Aortic smooth muscle cell (primary cell): ENCODE measurements at places on chromosomes 11 and 22. TPM values are rescaled to one million over a fixed set of nuclear protein-coding genes. Genes with fewer than 3 reads are reported as not detected.

The CCDC73 gene
- total RNA-seq: not detected in 2 replicates

The APOBEC3C gene
- total RNA-seq: 8.3 and 12.8 TPM in 2 replicates

The OLFML1 gene
- 14.7 and 15.2 TPM in 2 replicates for total RNA-seq

The APOL4 gene
- 0.13 and 0.37 TPM in 2 replicates for total RNA-seq

The PLCB3 gene
- 53.6 and 68.6 TPM in 2 replicates for total RNA-seq

The PGA5 gene
- 0.13 TPM in 1 of 2 replicates, not detected in the other for total RNA-seq

The CLTCL1 gene
- 3.7 and 5.1 TPM in 2 replicates for total RNA-seq

The CAPN1 gene
- 88.9 and 117 TPM in 2 replicates for total RNA-seq

The MUC2 gene
- not detected in 2 replicates for total RNA-seq

The NEFH gene
- 0.25 and 0.26 TPM in 2 replicates for total RNA-seq

The MYOD1 gene
- total RNA-seq: not detected in 2 replicates

The ARHGAP8 gene
- total RNA-seq: not detected in 2 replicates

The NNMT gene
- total RNA-seq: 311 and 473 TPM in 2 replicates

The TRIM21 gene
- total RNA-seq: 17.7 and 18.8 TPM in 2 replicates

The CTTN gene
- 502 and 529 TPM in 2 replicates for total RNA-seq

The CHST1 gene
- total RNA-seq: 1.1 and 1.2 TPM in 2 replicates

The MMP3 gene
- total RNA-seq: under 0.01 and 0.06 TPM in 2 replicates

The CREB3L1 gene
- 13.9 and 17.0 TPM in 2 replicates for total RNA-seq

The GAL3ST3 gene
- not detected in 2 replicates for total RNA-seq

The PHLDA2 gene
- total RNA-seq: 5.7 and 12.6 TPM in 2 replicates

The FKBP2 gene
- 92.3 and 132 TPM in 2 replicates for total RNA-seq

The ROBO4 gene
- 1.9 and 3.6 TPM in 2 replicates for total RNA-seq

The USP2 gene
- total RNA-seq: 0.06 and 0.13 TPM in 2 replicates

The KCNJ1 gene
- total RNA-seq: 0.06 TPM in 1 of 2 replicates, not detected in the other

The FXYD6 gene
- 0.19 TPM in 1 of 2 replicates, not detected in the other for total RNA-seq

The MUC15 gene
- not detected in 2 replicates for total RNA-seq

The KCNK4 gene
- total RNA-seq: not detected in 2 replicates

The DDI1 gene
- total RNA-seq: not detected in 2 replicates

The ZP1 gene
- total RNA-seq: not detected in 2 replicates

The TYR gene
- not detected in 2 replicates for total RNA-seq

The KCNJ4 gene
- total RNA-seq: not detected in 2 replicates

The HBB gene
- total RNA-seq: not detected in 2 replicates

The TNNI2 gene
- total RNA-seq: not detected in 2 replicates

The CCDC188 gene
- total RNA-seq: 1.7 and 3.5 TPM in 2 replicates

The C22orf31 gene
- not detected in 2 replicates for total RNA-seq

The MRGPRF gene
- total RNA-seq: 25.6 and 33.0 TPM in 2 replicates

The MYBPC3 gene
- not detected in 2 replicates for total RNA-seq

The B4GALNT4 gene
- under 0.01 and 0.06 TPM in 2 replicates for total RNA-seq

The BATF2 gene
- total RNA-seq: 0.26 and 0.81 TPM in 2 replicates

The MAPK8IP1 gene
- 6.5 and 6.6 TPM in 2 replicates for total RNA-seq

The PAMR1 gene
- 62.4 and 355 TPM in 2 replicates for total RNA-seq

The INPP5J gene
- under 0.01 and 0.12 TPM in 2 replicates for total RNA-seq

The SHISA8 gene
- total RNA-seq: not detected in 2 replicates

The CNTF gene
- total RNA-seq: 0.92 and 1.9 TPM in 2 replicates

The KRTAP5-7 gene
- total RNA-seq: 0.13 TPM in 1 of 2 replicates, not detected in the other

The OSBPL5 gene
- 41.7 and 49.4 TPM in 2 replicates for total RNA-seq

The MMP12 gene
- total RNA-seq: not detected in 2 replicates

The MFNG gene
- 0.93 and 2.4 TPM in 2 replicates for total RNA-seq
